Activated T-cell treated with anti-CD3 and anti-CD28 coated beads, Interleukin-2, amount 50 U/mL, for 4 hours (primary cell): ENCODE measurements at places on chromosomes 1 and 21.

DNA sequence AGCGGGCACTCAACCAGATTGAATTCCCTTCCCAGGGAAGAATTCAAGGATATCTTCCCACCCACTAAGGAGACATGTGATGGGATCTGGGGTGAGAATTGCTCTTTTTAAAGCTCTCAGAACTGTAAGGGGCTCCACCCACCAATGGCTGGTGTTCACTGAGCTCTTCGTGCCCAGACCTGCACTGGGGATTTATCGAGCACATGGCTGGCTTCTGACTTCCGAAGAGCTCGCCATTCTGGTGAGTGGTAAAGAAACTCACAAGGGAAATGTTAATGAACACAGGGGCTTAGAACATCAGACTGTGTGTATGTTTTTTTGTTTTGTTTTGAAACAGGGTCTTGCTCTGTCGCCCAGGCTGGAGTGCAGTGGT is 9.8 kb downstream of the PADI3 start:
- DNase-seq: no peak

- DNase-seq: peak; percentile 41
Observed at GRCh38 chr1:116373431-116374352, 648 bp downstream of the ATP1A1 start.

DNA sequence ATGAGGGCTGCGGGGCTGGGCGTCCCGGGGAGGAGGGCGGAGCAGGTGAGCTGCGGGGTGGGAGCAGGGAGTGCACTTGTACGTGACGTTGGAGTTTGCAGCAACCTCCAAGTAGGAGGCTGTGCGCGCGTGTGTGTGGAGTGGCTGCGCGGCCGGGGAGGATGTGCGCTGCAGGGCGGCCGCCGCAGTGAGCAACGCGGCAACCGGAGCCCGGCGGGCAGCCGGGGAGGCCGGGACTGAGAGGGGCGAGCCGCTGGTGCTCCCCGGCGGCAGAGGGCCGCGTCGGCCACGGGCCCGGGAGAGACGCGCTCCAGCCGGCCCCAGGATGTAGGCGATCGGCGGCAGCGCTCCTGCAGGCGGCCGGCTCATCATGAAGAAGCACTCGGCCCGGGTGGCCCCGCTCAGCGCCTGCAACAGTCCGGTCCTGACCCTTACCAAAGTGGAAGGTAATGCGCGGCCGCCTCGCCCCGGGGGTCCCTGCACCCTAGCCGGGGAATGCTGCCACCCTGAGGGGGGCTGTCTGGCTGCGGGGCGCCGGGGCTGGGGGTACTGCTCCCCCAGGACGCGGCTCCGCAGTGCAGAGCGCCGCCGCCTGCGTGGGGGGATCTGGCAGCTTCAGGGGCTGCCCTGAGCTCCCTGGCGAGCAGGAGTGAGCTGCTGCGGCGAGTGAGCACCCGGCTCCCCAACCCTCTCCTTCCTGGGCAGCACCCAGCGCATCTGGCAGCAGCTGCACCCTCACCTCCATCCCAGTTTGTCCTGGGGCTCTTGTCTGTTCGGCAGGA is 158.9 kb upstream of the COA6 start:
- no peak for DNase-seq

- no peak for DNase-seq
Observed at GRCh38 chr1:51281807-51282206, 45.7 kb downstream of the RNF11 start.

DNA sequence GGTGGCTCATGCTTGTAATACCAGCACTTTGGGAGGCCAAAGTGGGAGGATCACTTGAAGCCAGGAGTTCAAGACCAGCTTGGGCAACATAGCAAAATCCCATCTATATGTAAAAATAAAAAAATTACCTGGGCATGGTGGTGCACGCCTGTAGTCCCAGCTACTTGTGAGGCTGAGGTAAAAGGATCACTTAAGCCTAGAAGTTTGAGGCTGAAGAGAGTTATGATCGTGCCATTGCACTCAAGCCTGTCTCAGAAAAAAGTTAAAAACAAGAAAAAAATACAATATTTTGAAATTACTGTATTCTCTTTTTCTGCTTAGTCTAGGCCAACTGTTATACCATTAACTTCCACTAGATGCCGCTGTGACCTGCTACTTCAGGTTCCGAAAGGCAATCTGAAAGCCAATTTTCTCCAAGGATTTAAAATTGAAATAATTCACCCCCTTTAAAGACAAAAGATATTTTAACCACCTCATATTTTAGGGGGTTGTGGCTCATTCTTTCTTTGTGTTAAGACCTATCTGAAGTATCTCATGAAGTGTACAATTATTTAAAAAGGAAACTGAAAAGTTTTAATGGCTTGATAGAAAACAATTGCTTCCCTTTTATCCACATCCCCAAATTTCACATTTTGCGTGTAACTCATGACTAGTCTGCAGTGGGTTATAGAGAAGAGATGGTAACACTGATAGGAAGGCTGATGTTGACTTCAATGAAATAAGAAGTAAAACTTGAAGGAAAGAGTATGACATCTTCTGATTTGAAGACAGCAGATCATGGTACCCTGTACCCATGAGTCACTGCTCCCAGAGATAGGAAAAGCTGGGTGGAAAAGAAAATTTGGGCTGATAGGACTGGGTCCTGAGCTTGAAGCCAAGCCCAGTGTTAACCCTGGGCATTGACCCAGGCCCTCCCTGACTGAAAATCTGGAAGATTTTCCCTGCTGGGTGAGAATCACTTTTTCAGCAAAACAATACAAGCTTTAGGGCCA is 24.4 kb upstream of the CLDN14 start:
- DNase-seq: peak; percentile 17

DNA sequence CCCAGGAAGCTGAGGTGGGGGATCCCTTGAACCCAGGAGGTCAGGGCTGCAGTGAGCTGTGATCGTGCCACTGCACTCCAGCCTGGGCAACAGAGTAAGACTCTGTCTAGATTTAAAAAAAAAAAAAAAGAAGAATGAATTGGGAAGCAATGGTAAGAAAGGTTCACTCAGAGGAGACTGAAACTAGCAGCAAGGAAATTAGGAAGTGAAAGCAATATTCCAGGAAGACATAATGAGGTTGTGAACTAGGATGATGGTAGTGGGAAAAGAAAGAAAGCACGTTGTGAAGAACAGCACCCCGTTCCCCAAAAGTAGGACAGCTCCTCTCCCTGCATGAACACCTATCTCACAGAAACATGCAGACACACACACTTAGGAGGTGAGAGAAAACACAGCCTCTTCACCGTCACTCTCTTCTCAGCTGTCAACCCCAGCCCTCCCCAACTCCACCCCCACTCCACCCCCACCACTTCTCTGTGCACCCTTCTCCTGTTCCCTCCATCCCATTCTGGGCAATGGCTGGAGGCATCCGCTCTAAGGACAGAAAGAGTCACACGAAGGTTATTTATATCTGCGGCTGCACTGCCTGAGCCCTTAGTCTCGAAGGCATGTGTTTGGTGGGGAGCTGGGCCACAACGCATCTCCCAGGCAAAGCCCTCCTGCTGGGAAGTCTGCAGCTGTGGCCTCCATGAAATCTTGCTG is 101.8 kb upstream of the LPGAT1 start:
- no peak for DNase-seq

DNA sequence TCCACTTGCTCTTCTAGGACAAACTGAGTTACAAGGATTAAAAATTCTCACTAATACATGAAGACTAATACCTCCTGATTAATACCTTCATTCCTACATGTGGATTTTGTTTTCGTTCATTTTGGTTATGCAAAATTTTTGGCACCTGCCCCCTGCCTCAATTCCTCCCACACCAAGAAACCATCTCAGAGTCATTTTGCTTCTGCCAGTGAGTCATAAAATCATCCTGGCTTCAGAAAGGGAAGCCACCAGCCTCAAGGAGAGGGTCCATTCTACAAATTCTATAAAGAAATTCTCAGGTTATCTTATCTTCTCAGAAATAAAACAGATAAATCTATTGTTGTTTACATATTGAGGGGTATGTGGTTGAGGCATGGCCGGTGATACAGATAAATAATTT is 103.2 kb upstream of the COA6 start:
- no peak for DNase-seq

GRCh38 chr1:54950369-54951163 is 29.9 kb upstream of the TMEM61 start:
- DNase-seq: peak; percentile 31

DNA sequence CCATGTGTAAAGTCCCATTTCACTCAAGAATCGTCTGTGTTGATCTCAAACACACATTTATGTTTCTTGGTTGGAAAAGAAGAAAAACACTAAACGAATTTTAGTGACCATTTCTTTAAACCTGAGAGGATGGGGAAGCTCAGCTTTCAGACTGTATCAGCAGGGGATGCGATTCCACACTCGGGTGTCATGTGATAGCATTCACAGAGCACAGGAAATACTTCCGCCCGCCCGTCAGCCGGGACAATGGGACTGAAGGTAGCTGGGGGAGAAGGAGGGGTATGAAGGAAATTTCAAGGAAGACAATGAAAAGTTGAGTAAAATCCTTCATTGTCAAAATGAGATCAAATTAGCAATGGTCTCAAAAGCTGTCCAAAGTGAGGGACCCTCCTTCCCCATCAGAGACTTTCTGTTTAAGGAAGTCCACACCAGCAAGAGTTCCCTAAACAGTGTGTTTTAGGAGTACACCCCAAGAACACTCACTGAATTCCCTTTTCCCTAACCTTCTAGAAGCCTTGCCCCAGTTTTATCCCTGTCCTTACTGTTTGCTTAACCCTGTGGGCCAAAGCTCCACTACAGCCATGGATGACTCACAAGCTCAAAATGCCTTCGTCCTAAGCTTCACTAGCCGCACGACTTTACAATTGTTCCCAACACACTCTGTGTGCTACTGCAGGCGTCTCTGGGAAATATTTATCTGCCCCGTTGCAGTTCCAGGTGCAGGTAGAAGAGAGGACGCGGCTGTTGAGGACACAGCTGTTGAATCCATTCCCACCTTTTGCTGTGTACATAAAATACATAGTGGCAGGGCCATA is 51.4 kb upstream of the SIM2 start:
- DNase-seq: no peak

- no peak for DNase-seq
Observed at GRCh38 chr1:180168786-180169639, 14.3 kb downstream of the QSOX1 start.

- DNase-seq: no peak
Observed at GRCh38 chr1:64936956-64937355, 29.4 kb downstream of the JAK1 start.
